ENCODE measurements at places on chromosomes 12 and 14.

GRCh38 chr12:123059500-123059899 is 79.0 kb downstream of the ARL6IP4 start:
- DNase-seq = no peak

DNA sequence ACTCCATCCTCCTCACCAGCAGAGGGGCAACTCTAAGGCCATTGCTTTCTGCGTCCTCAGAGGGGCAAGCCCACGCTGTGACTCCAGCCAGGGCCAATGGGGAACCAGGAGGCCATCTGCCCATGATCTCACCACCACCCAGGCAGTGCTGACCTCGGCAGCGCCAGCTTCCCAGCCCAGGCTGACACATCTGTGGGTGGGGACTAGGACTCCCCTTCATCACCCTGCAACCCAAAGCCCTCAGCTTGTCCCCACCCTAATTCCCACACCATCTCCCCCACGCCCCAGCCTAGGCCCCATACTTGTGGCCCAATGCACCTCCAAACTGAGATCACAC is 58.6 kb downstream of the VWF start:
- no peak for DNase-seq

GRCh38 chr12:111976291-111976690 is 36.7 kb downstream of the TMEM116 start:
- DNase-seq = no peak

DNA sequence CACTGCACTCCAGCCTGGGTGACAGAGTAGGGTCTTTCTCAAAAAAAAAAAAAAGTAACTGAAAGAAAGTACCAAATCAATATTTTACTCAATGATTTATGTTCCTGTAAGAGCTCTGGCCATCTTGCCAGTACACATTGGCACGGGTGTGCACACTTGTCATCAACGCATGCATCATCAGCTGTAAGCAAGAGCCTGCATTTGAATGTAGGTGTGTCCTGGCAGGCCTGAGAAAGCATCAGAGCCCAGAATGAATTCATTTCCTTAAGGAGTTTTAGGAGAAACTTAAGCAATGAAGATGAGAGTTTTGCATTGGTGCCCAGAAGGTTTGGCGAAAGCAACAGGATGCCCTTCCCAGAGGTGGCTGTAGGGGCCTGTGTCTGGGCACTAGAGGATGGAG is 88.5 kb upstream of the FZD10 start:
- no peak for DNase-seq

DNA sequence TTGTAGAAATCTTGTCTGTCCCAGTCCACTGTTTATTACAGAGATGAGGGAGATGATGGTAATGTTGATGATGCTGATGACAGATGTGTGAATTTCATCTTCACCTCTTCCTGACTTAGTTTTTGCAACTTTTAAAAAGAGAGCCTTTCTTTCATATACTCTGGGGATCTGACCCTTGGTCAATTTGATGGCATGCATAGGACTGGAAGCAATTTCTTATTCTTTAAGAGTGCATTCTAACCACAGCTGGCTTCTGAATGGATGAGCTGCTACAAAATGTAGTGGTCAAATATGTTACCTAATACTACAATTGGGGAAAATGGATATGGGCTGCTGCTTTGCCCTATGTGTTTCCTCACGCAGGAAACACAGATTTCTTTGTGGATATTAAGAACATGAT is 80.8 kb downstream of the MYRFL start:
- no peak for DNase-seq

DNA sequence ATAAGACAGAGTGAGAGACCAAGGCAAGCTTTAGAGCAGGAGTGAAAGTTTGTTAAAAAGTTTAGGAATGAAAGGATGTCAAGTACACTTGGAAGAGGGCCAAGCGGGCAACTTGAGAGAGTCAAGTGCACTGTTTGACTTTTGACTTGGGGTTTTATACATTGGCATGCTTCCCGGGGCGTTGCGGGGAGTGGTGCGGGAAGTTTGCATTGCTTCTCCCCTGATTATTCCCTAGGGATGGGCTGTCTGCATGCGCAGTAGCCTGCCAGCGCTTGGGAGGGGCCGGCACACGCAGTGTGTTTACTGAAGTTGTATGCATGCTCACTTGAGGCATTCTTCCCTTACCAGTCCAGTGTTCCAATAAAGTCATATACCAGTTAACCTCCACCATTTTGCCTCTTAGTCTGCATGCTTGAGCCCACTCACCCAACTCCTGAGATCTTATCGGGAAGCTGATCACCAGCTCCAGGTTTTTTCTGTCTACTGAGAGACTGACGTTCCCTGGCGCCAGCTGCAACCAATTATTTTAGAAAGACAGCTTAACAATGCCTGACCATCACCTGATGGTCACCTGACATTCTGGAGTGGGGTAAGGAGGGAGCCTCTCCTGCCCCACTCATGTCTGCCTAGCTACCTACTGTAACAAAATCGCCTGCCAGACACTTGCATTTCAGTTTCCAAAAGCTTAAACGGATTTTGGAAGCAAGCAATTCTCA is 53.2 kb downstream of the DACT1 start:
- DNase-seq = no peak

- no peak for DNase-seq
These were observed 190.4 kb downstream of the NUAK1 start for GRCh38 chr12:105948331-105948730.

DNA sequence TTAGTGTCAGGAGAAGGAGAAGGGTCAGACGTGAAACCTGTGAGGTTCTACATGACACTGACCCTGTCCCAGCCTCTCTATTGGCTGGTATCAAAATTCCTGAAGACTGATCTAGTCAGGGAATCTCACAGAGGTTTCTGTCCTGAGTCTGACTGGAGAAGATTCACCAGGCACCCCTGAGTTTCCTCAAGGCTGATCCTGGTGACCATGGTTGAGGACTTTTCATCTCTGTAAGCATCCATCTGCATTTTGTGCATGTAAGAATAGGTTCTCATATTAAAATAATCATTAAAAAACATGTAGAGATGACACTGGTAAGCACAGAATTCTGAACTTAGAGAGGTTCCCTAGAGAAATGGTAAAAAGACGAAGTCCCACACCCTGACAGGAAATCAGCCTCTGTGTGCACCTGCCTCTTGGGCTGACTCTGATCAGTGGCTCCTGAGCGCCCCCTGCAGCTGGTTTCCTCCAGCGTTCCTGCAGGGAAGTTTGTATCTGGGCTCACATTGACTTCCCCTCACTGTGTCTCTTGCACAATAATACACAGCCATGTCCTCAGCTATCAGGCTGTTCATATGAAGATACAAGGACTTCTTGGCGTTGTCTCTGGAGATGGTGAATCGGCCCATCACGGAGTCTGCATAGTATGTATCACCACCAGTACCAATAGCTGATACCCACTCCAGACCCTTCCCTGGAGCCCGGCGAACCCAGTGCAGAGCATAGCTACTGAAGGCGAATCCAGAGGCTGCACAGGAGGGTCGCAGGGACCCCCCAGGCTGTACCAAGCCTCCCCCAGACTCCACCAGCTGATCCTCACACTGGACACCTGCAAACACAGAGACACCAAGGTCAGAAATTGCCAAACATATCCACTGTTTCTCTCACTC is 991.9 kb downstream of the TMEM121 start:
- DNase-seq = peak; percentile 81

GRCh38 chr12:104230304-104231095 is 14.9 kb downstream of the TXNRD1 start:
- no peak for DNase-seq

DNA sequence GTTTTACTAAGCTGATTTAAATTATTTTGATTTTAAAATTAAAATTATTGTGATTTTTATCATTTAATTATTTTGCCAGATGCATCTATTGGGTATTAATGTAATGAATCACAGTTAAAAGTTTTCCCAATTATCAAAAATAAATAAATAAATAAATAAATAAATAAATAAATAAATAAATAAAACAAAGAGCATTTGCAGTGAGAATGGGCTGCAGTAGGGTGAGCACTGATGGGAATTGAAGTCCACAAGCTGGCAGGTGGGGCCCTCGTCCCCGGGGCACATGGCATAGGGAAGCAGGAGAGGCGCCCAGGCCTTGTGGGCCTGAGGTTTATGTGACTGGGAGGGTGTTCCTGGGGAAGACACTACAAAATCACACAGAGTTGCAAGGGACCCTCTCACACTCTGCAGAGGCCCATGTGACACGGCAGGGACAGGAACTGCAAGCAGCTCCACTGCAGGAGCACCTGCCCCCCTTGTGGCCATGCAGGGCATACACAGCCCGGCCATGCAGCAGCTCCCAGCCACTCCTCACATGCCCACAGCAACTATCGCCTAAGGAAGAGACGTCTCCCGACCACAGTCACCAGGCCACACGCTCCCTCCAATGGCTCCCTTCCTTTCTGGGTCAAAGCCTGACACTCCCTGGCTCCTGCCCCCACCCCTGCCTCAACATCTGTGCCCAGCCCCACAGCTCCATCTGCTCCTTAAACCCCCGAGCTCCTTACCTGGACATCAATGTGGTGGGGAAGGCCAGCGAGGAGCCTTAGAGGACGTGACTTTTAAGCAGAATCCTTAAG is 256.3 kb upstream of the SFSWAP start:
- DNase-seq = no peak

- DNase-seq = no peak
These were observed 10.1 kb upstream of the DBX2 start for GRCh38 chr12:45060976-45061375.

DNA sequence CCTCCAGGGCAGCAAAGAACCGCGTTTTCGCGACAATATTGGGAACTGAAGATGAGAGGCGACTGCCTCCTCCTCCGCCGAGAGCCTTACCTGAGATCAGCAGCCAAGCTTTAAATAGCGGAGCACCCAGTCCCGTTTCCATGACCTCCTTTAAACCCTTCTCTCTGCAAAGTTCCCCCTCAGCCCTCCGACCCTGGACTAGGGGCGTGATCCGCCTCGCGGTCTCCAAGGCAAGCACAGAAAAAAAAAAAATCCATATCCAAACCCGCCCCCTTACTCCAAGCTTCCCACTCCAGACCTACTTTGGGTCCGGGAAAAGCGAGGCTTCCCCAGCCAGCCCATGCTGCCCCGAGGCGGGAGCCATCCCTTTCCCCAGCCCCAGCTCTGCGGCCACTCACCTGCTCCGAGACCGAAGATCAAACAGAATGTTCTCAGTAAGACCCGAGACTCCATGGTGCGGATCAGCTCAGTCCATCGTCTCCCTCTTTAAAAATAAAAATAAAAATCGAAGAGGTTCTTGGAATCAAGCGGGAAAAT is 630 bp downstream of the NELL2 start:
- DNase-seq = no peak

DNA sequence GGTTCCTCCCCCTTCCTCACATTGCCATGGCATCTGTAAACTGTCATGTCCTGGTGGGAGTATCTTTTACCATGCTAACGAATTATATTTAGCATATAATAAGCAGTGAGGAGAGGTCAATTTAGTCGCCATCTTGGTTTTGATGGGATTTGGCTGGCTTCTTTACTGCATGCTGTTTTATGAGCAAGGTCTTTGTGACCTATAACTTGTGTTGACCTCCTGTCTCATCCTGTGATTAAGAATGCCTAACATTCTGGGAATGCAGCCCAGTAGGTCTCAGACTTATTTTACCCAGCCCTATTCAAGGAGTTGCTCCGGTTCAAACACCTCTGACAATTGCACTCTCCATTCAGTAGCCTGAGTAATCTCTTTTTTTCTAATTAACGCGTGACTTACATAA is 2.1 kb upstream of the EIF4B start:
- no peak for DNase-seq

DNA sequence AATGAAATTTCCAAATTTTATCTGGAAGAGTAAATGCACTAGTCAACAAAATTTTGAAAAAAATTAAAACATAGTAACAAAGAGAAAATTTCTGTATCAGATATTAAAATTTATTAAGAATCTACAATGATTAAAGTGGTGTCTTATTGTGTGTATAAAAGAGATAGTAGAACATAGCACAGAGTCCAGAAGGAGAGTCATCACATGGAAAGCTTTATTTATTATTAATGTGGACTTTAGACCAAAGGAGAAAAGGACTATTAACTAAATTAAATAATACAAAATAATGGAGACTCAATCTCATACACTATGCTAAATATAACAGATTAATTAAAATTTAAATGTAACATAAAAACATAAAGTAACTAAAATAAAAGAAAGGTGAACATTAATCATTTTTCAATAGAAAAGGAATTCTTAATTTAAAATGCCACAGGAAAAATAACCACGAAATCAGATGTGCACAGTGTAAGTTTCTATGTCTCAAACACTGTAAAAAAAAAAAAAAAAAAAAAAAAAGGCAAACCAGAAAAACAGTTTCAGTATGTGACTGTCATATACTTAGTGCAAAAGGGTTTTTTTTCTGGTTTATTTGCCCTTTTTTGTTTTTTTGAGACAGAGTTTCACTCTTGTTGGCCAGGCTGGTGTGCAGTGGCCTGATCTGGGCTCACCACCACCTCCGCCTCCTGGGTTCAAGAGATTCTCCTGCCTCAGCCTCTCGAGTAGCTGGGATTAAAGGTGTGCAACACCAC is 95.4 kb downstream of the MYF5 start:
- no peak for DNase-seq

DNA sequence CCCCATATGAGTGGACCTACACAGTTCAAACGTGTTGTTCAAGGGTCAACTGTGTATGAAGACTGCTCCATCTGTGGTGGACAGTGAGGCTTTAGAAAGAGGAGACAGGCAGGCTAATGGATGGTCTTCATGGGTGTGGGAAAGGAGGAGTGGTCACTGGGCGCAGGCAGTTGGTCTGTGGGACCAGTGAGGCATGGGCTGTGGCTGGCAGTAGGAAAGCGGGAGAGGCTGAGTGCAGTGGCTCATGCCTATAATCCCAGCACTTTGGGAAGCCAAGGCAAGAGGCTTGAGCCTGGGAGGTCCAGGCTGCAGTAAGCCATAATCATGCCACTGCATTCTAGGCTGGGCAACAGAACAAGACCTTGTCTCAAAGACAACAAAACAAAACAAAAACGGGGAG is 2.0 kb upstream of the NR4A1 start:
- no peak for DNase-seq

DNA sequence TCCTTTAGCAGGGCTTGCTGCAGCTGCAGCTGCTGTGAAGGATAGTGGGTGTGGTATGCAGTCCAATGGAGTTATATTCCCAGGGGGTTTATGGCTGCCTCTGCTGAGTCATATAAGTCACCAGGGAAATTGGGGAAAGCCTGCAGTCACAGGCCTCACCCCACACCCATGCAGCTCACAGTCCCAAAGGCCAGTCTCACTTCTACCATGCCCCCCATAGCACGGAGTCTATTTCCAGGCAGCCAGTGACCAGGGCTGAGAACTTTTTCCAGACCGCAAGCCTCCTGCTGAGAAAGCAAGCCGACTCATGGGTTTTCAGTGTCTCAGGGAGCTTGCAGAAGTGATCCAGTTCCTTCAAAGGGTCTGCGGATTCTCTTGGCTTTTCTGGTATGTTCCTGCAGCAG is 322.4 kb upstream of the CLEC14A start:
- no peak for DNase-seq

DNA sequence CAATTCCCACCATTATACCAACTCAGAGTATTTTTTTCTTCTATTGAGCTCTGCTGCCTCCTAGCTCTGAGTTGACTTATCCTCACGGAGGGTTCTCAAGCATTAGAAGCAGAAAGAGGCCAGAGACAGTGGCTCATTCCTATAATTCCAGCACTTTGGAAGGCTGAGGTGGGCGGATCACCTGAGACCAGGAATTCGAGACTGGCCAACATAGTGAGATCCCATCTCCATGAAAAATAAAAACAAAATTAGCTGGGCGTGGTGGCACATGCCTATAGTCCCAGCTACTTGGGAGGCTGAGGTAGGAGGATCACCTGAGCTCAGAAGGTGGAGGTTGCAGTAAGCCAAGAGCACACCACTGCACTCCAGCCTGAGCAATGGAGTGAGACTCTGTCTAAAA is 21.0 kb downstream of the HPD start:
- no peak for DNase-seq

- no peak for DNase-seq
These were observed 25.0 kb upstream of the C12orf42 start for GRCh38 chr12:103520686-103521215.

Data from stimulated activated CD8-positive, alpha-beta memory T cell treated with anti-CD3 and anti-CD28 coated beads, Interleukin-7, amount 100 ng/mL, for 24 hours (primary cell).